ENCODE measurements at places on chromosomes 7 and 10.

DNA sequence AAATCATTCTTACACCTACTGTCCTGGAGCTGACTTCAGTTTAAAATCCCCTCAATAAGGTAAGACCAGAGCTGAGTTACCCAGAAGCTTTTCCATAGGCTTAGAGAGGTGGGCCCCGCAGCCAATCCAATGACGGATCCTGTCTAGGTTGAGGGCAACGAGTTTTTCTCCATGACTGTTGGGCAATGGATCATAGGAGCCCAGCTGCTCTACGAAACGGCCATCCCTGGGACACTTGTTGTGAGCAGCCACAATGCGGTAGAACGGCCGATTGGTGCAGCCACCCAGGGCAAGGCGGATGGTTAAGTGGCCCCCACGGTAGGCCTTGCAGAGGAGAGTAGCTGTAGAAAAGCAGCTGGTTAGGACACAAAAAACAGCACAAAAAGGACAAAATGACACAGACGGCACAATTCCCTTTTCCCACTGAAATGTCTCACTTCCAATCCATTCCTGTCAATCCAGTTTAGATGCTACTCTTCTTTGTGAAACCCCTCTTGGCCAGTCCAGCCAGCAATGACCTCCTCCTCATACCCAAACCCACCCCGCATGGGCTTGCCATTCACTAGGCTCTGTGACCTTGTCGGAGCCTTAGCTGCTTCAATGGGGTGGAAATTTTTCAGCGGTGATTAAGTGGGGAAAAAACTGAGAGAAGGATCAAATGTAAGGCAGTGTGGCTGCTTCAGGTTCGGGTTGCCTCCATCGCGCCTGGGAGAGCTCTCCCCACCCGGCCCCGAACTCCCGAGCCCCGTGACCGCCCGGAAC lies 580 bp downstream of the MRPS16 start:
- DNase-seq: no peak

DNA sequence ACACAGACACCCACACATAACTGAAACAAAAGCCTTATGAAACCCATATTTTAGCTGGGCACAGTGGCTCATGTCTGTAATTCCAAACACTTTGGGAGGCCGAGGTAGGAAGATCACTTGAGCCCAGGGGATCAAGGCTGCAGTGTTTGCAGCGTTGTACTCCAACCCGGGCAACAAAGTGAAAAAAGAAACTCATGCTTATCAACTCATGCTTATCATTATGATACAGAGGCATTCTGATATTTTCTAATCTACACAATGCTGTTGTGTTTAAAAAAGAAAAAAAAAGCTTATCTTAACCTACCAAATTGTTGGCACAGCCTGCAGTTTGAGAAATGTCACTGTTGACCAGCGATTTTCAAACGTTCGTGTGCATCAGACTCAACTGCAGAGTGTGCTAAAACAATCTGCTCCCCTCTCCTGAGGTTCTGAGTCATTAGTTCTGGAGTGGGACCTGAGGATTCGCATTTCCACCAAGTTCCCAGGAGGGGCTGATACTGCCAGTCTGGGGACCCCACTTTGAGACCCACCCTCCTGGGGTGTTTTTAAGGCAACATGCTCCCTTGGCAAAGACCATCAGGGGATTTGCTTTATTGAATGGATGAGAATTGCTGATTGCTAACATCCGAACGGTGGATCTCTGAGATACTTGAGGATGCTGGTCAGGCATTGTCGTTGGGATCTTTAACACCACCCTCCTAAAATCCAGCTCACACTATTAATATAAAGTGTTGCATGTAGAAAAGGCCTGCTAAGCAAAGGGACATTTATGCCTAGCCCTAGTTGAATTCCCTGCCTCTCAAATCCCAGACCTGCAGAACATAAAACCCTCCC lies 16.2 kb downstream of the CHST3 start:
- DNase-seq: no peak

DNA sequence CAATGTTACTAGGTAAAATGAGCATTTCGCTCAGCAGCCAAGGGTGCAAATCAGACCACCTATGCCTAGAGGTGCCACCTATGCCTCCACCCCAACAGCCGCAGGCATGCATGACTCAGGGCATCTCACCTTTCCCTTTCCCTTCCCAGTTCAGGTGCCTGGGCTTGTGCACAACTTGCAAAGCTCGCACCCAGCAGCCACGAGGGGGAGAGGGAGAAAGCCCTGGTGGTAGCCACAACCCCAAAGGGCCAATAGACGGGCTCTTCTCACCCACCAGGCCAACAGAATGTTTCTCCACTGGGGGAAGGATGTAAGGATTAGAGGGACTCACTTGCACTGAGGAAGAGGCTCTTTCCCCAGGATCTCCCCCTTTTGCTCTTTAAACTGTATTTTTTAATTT lies 462.3 kb upstream of the PCDH15 start:
- no peak for DNase-seq

GRCh38 chr7:44671069-44671468 lies 64.6 kb downstream of the OGDH start:
- no peak for DNase-seq

DNA sequence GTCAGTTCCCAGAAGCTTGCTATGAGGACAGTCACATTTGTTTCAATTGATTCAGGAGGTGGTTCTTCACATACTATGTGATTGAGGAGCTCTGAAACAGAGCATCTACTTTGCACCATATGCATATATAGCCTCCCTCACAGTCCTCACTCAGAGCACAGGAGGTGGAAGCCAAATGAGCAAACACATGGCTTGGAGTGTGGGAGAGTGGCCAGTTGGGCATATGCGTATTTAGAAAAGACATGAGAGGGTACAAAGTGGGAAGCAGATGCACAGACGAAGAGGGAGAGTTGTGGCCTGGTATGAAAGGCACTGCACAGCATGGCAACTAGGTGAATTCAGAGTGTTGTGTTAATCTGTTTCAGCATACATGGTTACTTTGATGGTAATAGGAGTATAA lies 165.6 kb downstream of the COL28A1 start:
- no peak for DNase-seq

DNA sequence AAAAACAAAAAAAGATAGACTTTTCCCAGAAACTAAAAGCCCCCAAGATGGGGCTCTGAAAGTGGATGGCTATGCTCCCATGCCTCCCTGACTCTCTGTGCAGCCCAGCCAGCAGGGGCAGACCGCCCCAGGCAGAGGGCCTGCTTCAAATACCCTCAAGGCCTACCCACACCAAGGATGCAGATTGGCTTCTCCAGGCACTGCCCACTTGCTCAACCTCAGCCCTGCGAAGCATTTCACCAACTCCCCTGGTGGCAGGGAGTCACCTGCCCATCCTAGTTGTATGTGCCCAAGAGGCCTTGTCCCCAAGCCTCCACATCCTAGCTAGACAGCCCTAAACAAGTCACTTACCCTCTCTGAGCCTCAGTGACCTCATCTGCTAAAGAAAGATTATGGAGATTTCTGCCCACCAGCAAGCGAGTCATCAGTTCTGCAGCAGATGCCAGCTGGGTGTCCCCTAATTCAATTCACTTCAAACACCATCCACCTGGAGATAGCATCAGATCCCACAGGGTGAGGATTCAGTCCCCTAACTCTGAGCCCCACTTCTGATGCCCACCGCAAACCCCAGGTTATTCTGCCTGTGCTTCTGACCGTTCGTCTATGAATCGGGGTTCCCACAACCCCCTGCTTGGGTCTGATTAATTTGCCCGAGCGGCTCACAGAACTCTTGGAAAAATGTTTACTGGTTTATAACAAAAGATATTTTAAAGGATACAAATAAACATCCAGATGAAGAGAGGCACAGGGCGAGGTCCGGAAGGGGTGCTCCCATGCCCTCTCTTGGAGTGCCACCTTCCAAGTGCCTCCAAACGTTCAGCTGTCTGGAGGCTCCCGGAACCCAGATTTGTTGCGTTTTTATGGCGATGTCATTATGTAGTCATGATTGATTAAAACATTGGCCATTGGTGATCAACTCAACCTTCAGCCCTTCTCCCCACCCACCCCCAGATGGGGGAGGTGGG lies 18.6 kb upstream of the ZMIZ1 start:
- no peak for DNase-seq

GRCh38 chr7:43825391-43825808 lies 43.9 kb downstream of the MRPS24 start:
- DNase-seq: no peak

DNA sequence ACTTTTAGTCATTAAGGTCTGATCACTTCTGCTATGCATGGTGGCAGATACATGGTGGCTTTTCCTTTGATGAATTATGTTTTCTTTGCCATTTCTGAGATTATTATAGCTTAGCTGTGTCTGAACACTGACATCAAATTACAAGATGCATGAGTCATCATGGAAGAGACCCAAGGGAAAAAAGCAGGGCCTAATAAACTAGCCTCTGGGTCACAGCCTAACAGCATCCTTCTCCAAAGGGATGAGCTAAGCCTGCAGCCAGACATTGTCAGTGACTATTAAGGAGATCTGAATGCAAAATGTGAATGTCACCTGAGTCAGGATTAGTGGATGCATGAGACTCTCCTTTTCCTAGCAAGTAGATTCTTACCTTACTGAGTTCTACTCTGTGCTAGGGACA lies 19.1 kb upstream of the OGDHL start:
- no peak for DNase-seq

GRCh38 chr10:97012470-97012869 lies 173.3 kb downstream of the SLIT1 start:
- no peak for DNase-seq

DNA sequence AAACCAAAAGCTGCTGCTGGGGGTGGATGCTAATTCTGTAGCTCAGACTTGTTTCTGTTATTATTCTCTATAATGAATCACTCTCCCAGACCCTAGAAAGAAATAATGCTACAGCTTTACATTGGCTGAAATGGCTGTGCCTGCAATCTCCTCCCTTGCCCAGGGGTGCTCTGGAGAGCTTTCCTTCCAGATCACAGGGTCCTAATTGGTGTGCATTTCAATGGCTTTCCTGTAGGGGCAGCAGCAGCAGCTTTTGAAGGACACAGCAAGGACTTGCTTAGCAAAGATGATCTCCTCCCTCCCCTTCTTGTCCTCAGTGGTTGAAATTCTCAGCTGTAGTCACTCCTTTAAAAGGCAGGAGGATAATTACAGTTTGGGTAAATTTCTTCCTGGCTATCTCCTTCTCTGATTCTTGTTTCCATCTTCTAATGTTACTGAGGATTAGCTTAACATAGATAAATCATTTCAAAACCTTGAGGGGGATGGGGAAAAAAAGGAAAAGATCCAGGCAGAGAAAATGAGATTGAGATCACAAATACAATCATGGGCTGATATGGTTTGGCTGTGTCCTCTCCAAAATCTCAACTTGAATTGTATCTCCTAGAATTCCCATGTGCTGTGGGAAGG lies 120.2 kb upstream of the CTTNBP2 start:
- DNase-seq: peak; percentile 40

GRCh38 chr10:4070921-4071660 lies 286.1 kb upstream of the KLF6 start:
- DNase-seq: no peak

DNA sequence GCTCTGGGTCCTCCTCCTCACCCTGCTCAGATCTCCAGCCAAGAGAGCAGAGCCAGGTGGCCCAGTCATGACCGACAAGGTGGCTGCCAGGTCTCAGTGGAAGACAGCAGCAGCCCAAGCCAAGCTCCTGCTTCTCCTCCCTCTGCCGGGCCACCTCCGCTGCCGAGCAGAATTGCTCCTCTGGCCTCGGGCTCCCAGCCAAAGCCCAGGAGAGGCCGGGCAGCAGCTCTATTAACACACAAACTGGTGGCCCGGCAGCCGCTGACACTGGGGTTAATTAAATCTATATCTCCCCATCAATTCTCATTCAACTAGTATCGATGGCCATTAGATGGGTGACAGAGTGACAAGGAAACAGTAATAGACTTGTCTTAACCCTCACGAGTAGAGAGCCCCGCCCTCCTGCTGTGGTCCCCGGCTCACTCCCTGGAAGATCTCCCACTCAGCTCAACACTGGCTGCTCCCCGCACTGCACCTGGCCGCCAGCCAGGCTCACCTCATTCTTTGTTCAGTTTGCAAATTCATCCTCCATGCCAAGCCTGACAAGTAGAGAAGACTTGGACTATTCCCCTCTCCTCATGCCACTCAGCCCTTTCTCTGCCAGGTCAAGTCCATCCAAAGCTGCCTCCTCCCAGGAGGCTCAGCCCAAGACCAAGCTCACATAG lies 74.1 kb upstream of the UNC5B start:
- DNase-seq: peak; percentile 5

GRCh38 chr10:6924166-6924565 lies 344.1 kb upstream of the PRKCQ start:
- DNase-seq: no peak

All from NCI-H2081 (cell line).